ENCODE measurements at places on chromosomes 7 and 10.

GRCh38 chr10:89521368-89521767 is 14.0 kb downstream of the SLC16A12 start:
- no peak for DNase-seq

DNA sequence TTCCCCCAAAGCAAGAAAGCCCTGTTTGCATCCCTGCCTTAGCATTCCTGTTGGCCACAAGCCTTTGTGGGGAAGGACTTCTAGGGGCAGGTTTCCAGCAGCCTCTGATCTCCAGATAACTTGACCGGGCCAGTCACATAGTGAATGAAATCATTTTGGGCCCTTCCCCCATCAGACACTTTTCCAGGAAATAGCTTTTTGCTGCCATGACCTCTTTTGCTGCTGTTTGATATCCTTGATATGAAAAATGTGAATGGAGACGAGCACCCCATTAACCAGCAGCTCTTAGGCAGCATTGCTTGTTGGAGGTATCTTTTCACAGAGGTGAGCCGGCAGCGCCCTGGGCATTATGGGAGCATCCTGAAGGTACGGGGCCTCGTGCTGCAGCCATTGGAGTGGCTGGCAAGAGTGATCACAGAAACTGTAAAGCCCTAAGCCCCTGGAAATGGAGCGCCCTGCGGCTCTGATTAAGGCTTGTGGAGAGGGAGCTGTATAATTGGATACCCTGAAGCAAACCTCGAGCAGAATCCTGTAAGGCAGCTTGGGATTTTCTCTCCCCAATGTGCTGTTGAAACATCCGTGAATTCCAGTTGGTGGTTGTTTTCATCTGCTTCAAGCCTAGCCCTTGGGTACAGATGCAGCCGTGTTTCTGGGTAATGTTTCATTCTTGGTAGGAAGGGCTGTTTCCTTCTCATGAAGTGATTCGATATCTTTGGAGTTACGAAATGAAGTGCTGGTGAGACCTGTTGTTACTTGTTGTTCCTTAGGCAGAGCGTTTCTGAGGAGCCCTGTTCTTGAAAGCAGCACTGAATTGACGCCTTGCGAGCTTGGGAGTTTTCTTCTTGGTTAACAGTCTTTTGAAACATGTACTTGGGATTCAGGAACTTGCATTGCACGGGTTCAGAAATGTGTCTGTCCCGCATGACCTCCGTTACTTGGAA is 179.0 kb downstream of the PTEN start:
- DNase-seq, result no peak

DNA sequence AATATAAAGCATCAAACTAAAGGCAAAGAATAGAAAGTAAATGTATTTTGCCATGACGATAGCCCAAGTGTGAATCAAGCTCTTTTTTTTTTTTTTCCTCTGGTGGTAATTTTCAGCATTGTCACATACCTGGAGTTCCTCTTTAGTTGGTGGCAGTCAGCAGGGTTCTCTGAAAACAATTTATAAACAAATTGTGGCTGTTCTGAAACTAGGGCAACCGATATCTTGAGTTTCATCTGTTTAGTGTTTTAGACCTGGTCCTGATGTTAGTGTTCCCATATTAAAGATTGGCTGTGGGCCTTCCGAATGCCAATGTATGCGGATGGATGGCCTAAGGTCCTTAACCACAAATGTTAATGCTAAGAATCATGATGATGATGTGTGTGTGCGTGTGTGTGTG is 713.1 kb downstream of the GATA3 start:
- no peak for DNase-seq

DNA sequence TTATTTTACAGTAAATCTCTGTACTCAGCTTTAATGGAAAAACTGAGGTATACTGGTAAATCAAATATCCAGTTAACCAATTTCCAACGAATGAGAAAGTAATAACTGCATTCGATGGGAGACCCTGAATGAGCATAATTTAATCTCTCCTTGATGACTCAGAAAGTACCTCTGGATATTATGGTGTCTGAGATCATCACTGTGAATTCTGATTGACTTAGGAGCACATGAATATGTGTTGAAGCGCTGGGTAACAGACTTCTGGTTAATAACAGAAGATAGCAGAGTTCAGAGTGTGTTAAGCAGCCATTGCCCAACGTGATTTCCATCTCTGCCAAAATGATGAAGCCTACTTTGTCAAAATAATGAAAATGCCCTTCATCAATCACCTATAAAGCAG is 116.6 kb downstream of the NRP1 start:
- peak; percentile 2 for DNase-seq

GRCh38 chr7:95434557-95435421 is at the start of gene PON2:
PON2 (minus strand) TSS chr7:95435028; CDS start chr7:95434951, 77 bp downstream.
- DNase-seq, result peak; percentile 86

- no peak for DNase-seq
Observed at GRCh38 chr10:113060201-113061053, 110.4 kb downstream of the TCF7L2 start.

GRCh38 chr7:134878746-134879357 is 99.4 kb downstream of the CALD1 start:
- DNase-seq, result no peak

- no peak for DNase-seq
Observed at GRCh38 chr10:112022196-112022595, 161.4 kb downstream of the GPAM start.

DNA sequence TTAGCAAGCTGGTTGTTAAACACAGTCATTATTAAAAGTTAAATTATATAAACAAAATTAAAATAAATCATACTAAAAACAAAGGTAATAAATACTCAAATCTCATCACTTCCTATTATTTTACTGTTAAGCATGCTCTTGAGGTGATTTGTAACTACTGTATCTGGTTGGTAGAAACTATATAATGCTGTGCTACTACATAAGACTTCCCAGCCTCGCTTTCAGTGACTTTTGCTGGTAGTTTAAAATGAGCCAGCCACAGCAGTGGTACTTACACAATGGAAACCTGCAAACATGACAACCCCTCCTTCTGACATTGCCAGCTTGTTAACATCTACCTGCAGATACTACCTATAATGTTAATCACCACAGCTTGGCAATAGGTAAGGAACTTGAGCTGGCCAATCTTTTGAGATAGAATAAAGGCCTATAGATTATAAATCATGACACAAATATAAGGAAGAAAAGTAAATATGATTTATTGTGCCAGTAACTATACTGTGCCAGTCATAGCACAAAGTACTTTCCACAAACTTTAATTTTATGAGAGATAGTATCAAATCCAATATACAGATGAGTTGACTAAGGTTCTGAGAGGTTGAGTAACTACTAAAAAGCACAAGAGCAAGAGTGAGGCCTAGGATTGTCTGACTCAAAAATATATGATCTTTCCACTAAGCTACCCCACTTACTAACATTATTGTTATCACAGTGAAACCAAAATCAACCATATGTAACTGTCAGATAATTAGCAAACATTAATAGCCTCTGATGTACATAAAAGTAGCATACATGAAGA is 181.1 kb upstream of the ASAH2 start:
- no peak for DNase-seq

DNA sequence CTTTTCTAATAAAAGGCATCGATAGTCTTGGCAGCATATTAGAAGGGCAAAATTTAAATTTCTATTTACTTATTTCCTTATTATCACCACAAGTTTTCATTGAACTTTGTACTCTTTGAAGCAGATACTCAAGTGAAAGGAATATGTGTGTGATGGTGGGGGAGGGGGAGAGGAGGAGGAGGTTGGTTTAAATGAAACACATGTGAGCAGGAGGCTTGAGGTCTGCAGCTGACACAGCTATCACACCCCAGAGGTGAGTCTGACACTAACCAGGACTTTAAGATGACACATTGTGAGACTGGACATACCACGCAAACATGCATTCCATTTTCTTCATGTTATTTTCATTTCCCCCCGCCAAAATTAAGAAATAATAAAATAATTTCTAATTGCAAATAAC is 63.3 kb downstream of the CTTNBP2 start:
- no peak for DNase-seq

GRCh38 chr7:79652619-79653018 is 199.2 kb upstream of the MAGI2 start:
- no peak for DNase-seq

DNA sequence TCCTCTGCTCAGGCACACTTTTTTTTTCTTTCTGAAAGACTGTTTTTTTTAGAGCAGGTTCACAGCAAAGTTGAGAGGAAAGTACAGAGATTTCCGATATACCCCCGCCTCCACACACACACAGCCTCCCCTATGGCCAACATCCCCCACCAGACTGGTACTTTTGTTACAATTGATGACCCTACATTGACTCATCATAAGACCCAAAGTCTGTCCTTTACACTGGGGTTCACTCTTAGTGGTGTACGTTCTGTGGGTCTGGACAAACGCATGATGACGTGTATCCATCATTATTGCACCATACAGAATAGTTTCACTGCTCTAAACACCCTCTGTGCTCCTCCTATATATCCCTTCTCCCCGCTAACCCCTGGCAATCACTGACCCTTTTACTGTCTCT is 107.7 kb downstream of the RBM20 start:
- no peak for DNase-seq

DNA sequence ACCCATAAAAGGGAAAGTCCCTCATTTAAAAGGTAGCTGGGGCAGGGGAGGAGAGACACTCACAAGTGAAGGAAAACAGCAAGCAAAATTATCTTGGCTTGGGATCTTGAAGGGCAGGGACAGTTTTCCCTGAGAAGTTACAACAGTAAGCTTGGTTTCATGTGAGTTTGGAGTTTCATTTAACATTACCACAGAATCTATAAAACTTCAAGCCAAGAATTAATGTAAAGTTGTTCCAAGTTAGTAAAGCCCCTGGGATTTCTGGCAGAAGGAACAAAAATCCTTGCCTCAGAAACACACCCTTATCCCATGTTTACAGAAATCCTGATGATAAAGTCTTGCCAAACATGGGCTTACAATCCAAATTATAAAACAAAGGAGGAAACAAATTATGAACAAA is 19.2 kb downstream of the CRPPA start:
- no peak for DNase-seq

DNA sequence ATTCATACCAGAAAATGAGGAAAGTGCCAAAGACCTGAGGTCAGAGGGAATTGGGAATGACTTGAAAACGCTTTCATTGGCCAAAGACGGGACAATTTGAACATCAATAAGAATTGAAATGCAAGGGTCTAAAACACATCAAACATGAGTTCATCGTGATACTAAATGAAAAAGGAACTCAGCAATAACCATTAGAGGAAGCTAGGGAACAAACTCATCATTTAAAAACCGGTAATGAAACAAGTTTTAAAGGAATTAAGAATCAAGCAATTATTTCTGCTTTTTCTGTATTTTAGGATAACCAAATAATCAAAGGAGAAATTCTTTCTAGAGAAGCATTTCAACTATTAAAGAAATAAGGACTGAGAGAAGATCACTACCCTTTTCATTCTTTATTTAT is 303.1 kb downstream of the ARHGAP12 start:
- no peak for DNase-seq

- DNase-seq, result no peak
Observed at GRCh38 chr10:78416031-78417011, 382.7 kb downstream of the RPS24 start.

DNA sequence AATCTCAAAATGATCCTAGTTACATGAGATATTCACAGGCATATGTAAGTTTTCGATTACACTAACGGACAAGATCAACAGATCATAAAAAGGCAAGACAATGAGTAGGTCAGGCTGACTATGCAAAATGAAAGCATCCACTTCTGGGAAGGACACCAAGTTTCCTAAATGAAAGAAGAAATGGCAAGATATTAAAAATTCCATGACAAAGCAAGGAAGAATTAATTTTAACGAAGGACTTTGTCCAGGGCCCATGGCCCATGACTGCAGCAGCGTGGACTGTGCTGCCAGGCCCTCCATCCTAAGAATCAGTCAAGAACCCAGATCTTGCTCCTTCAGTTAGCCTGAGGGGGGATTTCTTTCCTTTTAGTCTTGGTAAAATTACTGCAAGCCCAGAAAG is 182.4 kb upstream of the FRMD4A start:
- no peak for DNase-seq

GRCh38 chr10:118341791-118342637 is at the start of gene FAM204A:
FAM204A (minus strand) TSS chr10:118342324; CDS start chr10:118336415, 5,909 bp downstream.
- DNase-seq, result peak; percentile 94

DNA sequence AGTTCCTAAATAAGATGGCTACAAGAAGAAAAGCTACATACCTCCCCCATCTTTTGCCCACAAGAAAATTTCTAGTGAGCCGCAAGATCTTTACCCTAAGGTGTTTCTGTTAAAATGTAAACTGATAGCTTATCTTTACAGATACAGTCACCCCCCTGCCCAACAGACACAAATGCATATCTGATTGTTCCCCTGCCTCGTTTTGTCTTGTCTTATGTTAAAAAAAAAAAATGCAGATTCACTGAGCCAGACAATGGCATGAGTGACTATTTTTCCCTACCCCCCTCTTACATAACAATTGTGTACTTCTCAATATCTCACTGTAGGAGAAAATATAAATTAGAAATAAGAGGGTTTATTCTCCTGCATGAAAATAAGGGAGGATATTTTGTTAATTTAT is 8.5 kb downstream of the ZNF138 start:
- DNase-seq, result no peak

DNA sequence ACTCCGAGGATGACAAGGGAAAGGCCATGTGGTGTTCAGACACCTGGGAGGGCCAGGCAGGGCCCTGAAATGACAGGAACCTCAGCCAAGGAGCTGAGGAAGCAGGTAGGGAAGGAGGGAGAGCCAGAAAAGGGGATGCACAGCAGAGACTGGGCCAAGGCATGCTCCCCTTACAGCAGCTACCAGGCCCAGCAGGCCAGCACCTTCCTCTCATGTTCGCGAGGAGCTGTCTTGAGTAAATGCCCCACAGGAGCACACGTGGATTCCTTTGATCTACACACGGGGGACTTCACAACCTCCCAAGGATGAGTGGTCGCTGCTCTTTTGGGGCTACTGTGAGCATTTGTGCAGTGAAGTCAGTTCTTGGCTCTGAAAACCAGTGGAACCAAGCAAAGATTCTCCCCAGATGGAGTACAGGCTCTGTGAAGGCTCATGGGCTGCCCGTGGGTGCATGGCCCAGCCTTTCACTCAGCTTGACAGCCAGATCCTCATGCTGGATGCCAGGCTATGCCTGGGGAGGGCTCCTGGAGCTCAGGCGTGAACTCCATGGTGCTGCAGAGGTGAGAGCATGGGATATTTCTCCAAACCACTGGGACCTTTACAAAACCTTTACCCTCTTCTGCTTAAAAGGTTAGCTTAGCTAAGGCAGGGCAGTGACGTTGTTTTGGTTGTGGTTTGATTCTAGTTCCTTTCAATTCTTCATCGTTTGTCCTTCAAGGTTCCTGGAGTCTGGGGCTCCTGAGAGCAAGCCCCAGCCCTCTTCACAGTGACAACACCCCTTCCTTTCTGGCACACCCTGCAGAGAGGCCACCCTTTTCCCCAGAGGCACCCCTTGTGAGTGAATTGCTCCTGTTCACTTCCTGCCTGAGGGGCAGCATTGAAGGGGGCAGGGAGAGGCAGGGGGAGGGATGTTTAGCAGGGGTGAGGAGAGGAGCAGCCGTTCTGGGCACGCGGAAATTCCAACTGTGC is 74.2 kb upstream of the ZPBP start:
- DNase-seq, result no peak

GRCh38 chr7:127881564-127881963 is 149.7 kb downstream of the LRRC4 start:
- no peak for DNase-seq

- peak; percentile 4 for DNase-seq
Observed at GRCh38 chr7:22333680-22334141, 23.2 kb downstream of the RAPGEF5 start.

- DNase-seq, result no peak
Observed at GRCh38 chr7:22093001-22093400, 147.3 kb upstream of the CDCA7L start.

- no peak for DNase-seq
Observed at GRCh38 chr7:134044682-134045081, 82.5 kb upstream of the LRGUK start.

- DNase-seq, result no peak
Observed at GRCh38 chr10:47104151-47104605, 192.9 kb downstream of the PTPN20 start.

GRCh38 chr10:33739031-33739430 is 404.6 kb upstream of the NRP1 start:
- DNase-seq, result no peak

All from NCI-H146 (cell line).